Left colon (tissue), 2 donors: ENCODE measurements at places on chromosomes 1 and 21. TPM values are rescaled to one million over a fixed set of nuclear protein-coding genes. Genes with fewer than 3 reads are reported as not detected.

DNA sequence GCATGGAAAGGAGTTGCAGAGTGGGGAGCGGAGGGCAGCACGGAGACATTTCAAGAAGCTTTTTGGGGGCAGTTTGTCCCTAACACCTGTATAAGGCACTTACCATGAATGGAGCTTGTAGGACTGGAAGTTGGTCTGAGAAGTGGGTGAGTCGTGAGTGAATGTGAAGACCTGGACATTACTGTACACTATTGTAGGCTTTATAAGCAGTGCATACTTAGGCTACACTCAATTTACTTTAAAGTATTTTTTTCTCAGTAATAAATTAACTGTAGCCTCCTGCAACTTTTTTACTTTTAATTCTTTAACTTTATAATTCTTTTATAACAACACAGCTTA is 141.6 kb upstream of the ETV3 start:
- DNase-seq = no peak

DNA sequence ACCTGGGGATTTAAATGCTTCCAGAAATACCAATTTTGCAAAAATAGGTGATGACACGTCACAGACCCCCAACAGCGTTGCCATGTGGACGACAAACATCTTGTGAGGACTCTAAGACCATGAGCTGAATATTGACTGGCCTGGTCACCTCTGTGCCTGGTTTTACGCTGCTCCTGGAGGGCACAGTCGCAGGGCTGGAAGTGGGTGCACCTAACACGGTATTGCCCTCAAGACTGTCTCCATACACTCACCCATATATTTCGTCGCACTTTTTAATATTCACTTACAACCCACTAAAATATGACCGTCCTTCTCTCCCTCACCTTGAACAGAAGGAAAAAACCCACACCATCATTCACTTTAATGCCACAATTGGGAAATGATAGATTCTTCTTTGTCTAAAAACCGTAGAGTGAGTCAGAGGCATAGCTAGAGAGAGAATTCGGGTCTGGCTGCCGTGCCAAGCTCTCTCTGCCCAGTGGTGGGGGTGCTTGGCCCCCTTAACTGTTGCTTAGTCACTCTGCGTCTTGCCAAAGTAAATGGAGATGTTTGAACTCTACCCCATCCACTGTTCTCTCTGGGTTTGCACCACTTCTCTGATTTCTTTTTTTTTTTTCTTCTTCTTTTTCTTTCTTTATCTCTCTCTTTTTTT is 40.8 kb upstream of the UTS2 start:
- no peak for DNase-seq

- peak; percentile 18 for DNase-seq
Measured at GRCh38 chr1:153742411-153743142, 14.7 kb downstream of the INTS3 start.

DNA sequence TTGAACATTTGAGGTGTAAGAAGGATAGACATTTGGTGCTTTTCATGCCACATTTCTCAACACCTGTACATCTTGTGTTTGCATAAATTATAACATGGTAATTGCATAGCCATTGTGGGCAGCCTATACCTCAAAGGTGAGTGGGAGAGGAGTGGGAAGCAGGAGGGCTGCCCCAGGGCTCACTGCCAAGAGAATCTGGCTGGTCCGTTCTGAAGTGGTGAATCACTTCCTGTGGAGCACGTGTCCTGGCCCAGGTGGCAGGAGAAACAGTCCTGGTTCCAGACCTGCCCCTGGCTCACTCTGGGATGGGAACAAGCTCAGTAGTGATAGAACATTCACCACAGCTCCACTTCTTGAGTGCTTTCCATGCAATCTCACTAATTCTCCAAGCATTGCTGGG is 11.6 kb upstream of the OLFML2B start:
- no peak for DNase-seq

GRCh38 chr1:55386456-55386855 is 171.3 kb upstream of the USP24 start:
- no peak for DNase-seq

- DNase-seq = no peak
Measured at GRCh38 chr1:3948344-3948743, 48.3 kb upstream of the C1orf174 start.

The GOLT1A gene
- 5.3 TPM for total RNA-seq

The MEAF6 gene
- total RNA-seq = 41.4 TPM

- DNase-seq = no peak
Measured at GRCh38 chr1:78640462-78640861, 9.2 kb upstream of the IFI44 start.

The FAM163A gene
- total RNA-seq = 0.15 TPM
